ENCODE measurements at places on chromosomes 5 and 9.

DNA sequence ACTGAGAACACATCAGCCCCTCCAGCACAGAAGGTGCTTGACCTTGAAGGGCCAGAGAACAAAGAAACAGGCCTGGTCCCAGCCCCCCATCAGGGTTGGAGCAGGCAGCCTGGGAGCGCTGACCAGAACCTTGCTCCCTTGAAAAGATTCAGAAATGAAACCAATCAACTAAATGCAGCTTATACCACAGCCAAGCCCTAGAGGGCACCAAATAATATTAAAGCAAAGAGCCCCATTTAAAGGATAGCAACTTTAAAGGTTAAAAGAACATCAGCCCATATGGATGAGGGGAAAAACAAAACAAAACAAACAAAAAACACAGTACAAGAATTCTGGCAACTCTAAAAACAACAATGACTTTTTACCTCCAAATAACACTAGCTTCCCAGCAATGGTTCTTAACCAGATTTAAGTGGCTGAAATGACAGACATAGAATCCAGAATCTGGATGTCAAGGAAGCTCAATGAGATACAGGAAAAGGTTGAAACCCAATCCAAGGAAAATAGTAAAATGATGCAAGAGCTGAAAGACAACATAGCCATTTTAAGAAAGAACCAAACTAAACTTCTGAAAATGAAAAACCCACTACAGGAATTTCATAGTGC, 471.9 kb downstream of the MTRR start:
- no peak for DNase-seq

DNA sequence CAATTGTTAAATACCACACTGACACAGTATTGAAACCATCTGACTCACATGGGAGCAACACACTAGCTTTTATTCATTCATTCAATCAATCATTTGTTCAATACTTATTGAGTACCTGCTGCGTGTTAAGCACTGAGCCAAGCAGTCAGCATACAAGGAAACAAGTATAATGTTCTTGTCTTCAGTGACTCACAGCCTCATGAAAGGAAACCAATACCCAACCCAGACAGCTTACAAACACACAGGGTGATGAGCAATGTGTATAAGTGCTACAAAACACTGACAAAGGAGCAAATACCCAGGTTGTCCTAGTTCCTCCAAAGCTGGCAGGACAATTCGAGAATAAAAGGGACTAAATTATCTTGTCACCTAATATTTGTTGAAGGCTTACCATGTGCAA, 67.6 kb upstream of the RASEF start:
- DNase-seq: no peak

DNA sequence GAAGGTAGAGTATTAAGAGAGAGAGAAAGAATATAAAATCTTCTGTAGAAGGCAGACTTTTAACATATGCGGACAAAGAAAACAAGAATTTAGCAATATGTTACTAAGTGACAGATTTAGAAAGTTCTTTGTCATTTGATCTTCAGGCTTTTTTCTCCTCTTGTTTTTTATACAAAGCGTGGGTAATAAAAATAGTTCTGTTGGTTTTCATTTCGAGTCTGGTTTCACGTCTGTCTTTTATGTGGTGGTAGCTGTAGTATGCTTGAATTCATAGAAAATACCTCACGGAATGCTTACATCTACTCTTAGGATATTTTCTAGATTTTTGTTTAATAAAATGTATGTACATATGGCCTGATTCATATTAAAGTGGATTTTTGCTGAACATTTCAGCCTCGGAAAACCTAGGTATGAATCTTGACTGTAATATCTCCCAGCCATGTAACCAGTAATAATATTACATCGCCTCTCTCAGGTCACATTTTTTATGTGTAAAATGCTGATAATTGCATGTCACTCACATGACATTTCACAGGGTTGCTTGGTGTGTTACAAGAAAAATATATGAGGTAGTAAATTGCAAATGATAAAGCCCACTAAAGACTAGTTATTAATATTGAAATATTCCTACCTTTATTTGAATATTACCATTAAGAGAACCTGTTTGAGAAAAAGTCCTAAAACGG, 72.5 kb upstream of the TAF11L2 start:
- no peak for DNase-seq

- DNase-seq: no peak
Measured at GRCh38 chr9:128677794-128678193, 11.2 kb upstream of the SET start.

All from Jurkat, Clone E6-1 (cell line).